ENCODE measurements at places on chromosomes 1 and 21. TPM values are rescaled to one million over a fixed set of nuclear protein-coding genes. Genes with fewer than 3 reads are reported as not detected.

GRCh38 chr1:183165456-183165855 is 20.6 kb upstream of the LAMC2 start:
- no peak for DNase-seq

HHAT gene
- total RNA-seq: 24.6 TPM

NEK7 gene
- total RNA-seq: 66.8 TPM

DEPDC1 gene
- 134 TPM for total RNA-seq

DNA sequence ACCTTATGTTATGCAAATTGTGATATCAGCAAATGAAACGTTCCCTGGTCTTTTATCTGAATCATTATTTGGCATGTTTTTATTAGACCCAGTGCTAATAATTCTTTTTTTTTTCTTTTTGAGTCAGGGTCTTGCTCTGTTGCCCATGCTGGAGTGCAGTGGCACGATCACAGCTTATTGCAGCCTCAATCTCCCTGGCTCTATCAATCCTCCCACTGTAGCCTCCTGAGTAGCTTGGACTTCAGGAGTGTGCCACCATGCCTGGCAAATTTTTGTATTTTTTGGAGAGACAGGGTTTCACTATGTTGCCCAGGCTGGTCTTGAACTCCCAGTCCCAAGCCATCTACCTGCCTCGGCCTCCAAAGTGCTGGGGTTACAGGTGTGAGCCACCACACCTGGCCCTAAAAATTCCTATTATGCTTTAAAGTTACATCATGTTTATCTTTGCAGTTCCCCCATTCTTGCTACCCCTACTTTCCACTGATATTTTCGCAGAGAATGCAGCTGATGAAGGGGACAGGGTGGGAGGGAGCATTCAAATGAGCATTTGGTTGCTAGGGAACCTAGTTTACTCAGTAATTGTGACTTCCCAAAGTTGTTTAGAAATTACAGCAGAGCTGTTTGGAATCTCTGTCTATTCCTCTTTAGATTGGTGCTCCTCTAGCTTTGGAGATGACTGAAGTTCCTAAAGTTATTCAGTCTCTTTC is 18.4 kb downstream of the C1orf21 start:
- DNase-seq: no peak

DNA sequence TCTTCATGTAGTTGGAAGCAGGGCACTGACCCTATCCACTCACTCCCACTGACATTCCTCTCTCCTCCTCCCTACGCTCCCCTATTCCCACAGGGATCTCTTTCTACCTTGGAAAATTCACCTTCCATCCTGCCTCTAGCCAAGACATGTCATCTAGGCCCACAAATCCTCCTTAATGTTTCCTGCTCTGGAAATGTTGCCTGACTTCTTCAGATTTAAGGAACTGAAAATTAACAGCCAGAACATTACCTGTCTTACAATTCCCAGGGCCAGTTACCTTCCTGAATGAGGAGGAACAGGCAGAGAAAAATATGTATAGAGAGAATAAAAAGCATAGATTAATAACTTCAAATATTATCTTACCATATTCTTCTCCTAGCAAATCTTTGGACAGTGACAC is 147.3 kb downstream of the MRPL39 start:
- DNase-seq: no peak

- DNase-seq: no peak
Measured at GRCh38 chr1:112788561-112788960, 73.4 kb upstream of the PPM1J start.

- DNase-seq: peak; percentile 52
Measured at GRCh38 chr1:203796236-203796605, 798 bp downstream of the ZBED6 start.

DNA sequence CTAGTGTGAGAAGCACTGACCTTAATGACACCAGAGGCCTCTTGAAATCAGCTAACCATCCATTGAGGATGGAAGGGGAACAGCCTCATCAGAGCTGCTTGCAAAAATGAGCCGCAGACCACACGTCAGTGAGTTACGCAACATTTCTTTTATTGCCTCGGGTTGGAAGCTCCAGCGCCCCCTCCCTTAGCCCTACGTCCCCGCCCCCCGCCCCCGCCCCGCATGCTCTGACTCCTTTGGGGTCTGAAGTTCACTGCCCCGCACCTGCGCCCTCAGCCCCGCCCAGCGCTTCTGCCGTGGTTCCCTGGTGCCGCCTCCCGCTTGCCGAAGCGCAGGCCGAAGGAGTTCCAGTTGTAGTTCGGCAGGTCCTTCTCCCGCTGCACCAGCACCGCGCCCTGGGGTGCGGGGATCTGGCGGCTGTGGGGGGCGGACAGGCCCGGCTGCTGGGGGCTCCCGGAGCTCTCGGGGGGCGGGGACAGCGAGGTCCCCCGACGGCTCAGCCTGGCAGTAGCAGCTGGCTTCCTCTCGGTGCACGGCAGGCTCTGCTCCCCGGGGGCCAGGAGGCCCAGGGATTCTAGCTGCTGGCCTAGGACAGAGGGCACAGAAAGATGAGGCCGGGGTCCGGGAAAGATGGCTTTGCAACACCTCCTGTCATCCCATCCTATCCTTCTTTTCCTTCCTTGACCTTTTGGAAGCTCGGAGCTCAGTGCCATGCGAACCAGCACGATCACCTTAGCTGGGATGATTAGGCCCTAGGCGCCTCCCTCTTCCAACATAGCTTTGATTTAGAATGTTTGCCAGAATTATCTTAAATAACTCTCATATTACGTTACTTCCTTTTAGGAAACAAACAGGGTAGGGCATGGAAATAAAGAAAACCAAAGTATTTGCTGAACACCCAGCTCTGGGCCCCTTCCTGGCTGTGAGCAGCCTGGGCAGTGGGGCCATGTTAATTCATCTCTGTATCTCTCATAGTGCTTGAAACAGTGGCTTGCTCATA is 5.8 kb downstream of the KISS1 start:
- DNase-seq: peak; percentile 29

DNA sequence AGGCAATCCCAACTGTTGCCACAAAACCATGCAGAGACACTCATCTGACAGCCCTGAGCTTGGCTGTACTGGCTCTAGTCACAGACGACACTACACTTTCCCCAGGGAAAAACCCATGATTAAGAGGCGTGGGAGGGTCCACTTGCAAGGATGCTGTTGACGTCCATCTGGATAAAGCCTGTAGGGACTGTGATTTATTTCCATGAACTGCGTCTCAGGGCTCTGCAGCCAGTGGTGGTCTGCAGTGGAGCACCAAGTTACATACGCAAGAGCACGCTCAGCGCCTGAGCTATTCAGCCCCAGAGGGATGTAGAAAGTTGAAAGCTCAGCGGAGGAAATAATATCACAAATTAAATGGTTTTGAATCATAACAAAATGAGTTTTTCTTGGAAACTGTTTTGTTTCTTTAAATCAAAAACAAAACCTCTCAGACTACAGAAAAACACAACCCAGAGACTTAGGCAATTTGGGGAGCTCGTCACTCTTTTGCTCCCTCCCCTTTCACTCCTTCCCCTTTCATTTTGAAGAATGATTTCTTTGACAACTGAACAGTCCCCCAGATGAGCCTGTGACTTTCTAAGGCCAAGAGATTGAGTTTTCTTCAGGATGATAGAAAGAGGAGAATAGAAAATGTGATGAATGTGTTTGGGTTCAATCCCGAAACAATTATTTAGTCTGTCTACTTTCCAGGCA is 71.2 kb downstream of the NGF start:
- no peak for DNase-seq

DNA sequence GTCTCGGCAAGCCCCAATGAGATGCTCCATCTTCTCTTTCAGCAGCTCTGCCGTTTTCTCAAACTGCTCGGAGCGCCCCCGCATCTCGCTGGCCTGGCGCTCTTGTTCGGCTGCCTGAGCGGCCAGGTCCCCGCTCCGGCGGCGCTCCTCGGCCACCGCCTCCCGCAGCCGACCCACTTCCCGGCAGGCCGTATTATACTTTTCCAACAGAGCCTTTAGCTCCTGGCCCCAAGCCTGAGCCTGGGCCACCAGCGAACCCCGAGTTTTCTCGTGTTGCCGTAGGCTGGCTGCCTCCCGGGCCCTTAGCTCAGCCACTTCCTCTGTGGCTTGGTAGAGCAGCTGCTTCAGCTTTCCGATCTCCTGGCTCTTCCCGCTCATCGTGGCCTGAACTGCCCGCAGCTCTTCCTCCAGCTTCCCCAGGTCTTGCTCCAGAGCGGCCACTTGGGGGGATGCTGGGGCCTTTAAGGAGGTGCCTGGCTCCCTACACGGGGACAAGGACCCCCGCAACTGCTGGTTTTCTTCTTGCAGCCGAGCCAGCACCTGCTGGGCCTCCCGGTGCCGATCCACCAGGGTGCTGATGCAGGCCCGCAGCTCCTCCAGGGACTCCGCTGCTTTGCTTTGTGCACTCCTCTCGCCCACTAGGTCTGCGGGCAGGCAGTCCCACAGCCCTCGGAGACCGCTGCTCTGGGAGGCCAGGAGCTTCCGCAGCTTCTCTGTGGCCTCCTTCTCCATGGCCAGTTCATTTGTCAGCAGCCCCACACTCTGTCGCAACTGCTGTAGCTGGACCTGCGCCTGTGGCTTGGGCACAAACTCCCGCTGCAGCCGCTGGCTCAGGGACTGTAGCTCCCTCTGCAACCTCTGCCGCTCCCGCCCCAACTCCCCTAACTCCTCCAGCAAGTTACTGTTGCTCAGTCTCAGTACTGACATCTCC is 13.4 kb upstream of the PIAS3 start:
- DNase-seq: peak; percentile 62

DNA sequence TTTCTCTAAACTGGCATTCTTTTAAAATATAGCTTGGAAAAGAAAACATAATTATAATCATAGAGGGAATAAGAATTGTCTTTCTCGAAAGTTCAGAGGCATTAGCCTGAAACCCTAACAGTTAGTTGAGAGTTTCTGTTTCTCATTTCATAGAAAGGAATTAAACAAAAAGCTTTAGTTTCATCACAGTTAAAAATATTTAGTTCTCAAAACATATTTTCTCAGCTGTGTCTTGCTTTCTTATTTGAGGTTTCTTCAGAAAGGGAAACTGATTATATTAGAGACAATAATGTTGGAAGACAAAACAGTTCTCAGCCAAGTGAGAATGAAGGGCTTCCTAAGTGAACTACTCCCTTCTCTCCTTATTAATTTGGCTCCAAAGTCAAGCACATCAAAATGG is 75.4 kb upstream of the C1orf105 start:
- no peak for DNase-seq

GRCh38 chr21:31142600-31142999 is 104.3 kb upstream of the KRTAP19-8 start:
- DNase-seq: no peak

GRCh38 chr1:233097959-233098580 is 147.7 kb downstream of the NTPCR start:
- no peak for DNase-seq

DNA sequence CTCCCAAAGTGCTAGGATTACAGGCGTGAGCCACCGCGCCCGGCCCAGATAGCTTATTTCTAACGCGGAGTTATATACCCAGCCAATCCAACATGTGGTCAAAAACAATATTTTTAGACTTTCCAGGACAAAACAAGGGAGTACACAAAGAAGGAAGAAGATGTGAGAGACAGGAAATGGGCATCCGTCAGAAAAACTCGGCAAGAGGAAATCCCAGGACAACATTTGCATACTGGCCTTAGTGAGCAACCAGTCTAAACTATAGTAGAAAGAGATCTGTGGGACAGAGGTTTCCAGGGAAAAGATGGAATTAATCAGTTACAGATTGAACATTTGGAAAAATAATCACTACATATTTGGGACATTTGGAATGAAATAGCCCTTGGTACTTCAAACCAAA is 11.4 kb downstream of the ARMH1 start:
- DNase-seq: no peak

AKR7A3 gene
- 1.7 TPM for total RNA-seq

DNA sequence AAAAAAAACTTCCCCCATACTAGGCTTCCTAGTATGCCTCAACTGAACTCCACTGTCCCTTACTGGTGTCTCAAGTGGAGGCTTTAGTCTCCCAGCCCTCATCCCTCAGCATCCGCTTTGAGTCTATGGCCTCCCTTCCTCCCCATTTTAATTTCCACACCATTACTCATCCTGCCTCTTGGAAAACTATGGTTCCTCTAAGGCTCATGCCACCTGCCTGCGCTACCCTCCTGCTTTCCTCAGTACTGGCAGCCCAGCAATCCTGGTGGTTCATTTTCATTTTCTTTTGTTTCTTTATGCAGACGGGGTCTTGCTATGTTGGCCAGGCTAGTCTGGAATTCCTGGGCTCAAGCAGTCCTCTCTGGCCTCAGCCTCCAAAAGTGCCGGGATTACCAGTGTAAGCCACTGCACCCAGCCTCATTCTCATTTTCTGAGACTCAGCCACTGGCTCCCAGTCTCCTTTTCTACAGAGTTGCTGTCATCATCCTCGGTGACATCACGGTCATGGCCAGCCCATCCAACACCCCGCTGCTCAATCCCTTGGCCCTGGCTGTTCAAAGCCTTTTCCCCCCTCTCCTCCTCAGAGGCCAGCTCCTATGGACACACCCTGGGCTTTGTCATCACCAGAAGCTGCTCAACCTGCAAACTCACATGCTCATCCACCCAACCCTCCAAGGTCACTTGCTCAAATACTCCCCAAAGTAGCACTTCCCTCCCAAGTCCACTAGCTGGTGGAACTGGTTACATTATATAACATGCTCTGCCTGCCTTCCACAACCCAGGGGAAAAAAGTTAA is 2.3 kb upstream of the PMVK start:
- no peak for DNase-seq

NOTCH2 gene
- 140 TPM for total RNA-seq

SPRR5 gene
- not detected for total RNA-seq

RIMS3 gene
- total RNA-seq: 0.19 TPM

GRCh38 chr1:224859651-224860050 is 69.8 kb upstream of the DNAH14 start:
- DNase-seq: peak; percentile 21

DNA sequence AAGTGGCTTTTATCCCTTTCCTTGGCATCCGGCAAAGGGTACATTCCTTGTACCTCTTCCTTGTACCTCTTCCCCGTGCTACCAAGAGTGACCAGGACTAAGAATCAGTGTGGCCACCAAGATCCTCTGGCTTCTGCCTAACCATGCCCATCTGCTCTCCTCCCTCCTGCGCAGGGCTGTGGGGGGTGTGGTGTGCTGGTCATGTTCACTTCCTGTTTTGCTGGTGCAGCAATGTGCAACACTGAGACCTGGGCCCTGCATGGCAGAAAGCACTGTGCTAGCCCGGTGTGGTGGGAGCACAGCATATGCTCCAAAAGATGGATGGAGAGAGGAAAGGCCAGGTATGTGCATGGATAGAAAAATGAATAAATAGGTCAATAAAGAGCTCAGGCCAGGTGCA is 33.3 kb upstream of the TENT5C start:
- no peak for DNase-seq

RASSF5 gene
- total RNA-seq: 0.19 TPM

TMEM222 gene
- total RNA-seq: 52.2 TPM

KCNJ9 gene
- total RNA-seq: not detected

- no peak for DNase-seq
Measured at GRCh38 chr1:155186067-155186793, 12.6 kb downstream of the TRIM46 start.

IQGAP3 gene
- total RNA-seq: 45.6 TPM

H3-3A gene
- total RNA-seq: 162 TPM

- DNase-seq: no peak
Measured at GRCh38 chr1:227798078-227798802, 17.2 kb upstream of the PRSS38 start.

DNA sequence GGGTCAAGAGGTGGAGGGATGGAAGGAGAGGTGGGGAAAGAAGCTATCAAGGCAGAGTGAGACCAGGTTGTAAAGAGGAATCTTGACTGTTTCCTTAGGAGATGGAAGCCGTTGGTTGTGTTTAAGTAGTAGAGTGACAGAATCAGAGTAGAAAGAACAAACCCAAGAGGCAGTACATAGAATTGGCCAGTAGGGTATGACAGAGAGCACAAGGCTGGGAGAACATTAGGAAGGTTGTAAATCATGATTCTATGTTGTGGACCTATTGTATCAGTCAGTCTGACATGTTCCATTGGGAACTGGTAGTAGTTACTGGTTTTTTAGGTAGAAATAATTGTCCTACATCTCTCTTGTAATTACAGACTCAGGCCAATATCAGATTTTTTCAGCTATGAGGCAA is 486.9 kb upstream of the USP24 start:
- DNase-seq: peak; percentile 53

KPRP gene
- total RNA-seq: 0.13 TPM

All from LHCN-M2 (cell line).